ENCODE measurements at places on chromosomes 2 and 18. TPM values are rescaled to one million over a fixed set of nuclear protein-coding genes. Genes with fewer than 3 reads are reported as not detected.

DNA sequence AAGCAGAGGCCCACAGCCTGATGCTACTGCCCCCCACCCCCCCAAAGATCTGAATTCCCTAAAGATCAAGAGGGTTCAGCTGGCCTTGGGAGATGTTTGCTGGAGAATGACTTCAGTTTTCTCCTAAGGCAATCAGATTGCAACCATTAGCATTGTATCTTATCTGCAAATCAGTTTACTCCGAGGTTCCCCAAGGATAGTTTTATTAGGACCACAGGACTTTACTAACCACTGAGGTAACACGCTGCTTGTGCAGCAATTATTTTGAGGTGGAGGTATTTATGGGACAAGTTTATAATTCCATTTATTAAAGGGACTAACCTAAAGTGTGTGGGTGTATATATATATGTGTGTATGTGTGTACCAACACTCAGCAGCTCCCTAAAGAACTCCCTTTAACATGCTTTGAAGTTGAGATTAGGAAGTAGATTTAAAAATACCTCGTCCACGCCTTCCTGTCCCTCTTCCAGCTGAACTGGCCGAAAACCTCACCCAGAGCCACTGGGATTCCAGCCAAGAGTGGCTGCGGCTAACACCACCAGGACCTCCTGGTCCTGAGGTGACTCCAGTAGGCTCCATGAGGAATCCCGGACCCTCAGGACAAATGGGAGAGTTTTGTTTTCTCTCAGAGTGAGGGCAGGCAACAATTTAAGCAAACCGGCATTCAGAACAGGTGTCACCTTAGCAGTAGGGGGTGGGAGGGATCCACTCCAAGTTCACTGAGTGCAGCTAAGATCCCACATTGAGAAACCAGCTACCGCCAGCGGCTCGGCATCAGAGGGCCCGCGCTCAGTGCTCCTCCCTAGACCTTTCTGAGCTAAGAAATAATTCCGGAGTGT is 3.0 kb upstream of the DLX1 start:
- DNase-seq = no peak

PRKAG3 gene
- polyA plus RNA-seq = 44.4 TPM

PDE1A gene
- polyA plus RNA-seq = 6.4 TPM

DNA sequence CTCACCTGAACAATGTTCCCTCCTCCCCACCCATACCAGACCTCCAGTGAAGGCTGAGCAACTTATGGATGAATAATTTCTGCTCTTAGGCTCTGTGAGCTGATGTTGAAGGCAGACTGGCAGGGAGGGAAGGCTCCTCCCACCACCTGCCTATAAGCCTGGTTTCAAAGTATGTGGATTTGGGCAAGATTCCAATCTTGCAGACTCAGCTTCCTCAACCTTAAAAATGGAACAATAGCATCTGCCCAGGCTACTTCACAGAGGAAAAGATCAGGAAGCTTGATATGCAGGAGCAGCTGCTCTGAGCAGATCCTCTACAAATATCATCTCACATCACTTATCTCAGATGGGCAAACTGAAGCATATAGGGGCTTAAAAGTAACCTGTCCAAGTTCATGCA is 112.2 kb downstream of the ZFP36L2 start:
- no peak for DNase-seq

DNA sequence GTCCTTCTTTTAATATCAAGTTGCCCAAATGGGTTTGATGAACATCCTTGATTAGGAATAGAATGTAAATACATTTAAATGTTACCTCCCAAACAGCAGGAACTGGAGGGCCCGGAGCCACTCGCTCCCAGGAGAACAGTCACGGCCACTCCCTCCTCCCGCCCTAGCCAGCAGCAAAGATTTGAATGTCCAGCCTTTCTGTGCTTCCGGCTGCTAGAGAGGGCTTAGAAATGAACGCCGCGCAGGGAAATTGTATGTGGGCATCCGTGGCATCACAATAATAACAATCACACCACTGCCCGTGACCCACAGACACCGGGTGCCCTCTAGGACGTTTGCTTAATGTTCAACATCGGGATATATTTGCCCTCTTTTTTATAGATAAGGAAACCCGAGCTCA is 164.9 kb upstream of the SALL3 start:
- no peak for DNase-seq

DNA sequence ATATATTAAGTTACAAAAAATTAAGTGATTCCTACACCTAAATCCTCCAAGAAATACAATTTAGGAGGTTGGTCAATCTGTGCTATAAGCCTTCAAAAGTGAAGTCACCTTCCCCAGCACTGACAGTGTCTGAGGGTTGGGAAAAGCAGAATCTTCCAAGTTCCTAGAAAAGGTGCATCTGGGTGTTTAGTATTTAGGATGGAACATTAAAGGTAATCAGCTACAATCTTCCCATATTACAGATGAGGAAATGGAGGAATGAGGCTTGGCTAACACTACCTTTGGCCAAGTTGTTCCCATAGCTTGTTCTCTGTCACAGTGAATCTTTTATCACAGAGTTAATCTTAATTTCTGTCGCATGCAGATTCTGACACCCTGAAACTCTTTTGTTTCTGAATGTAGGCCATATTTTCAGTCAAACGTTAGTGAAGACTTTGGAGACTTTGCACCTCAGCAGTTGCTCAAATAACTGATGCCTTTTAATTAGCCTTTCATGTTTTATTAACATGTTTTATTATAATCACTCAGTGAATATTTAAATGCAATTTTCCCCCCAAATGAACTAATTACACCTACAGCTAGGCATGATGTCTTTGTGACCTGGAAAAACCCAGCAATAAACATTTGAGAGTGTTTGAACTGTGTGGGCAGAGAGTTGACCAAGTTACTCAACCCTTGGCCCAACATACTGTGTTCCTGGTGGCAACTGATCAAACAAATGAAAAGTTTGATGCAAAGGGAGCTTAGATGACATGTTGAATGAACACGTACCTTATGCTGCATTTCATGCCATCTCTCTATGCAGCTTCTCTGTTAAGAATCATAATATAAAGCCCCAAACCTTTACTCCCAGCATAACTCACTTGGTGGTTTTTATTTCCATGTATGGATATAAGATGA is 17.6 kb downstream of the FN1 start:
- no peak for DNase-seq

COL4A3 gene
- polyA plus RNA-seq = 0.03 TPM

DNA sequence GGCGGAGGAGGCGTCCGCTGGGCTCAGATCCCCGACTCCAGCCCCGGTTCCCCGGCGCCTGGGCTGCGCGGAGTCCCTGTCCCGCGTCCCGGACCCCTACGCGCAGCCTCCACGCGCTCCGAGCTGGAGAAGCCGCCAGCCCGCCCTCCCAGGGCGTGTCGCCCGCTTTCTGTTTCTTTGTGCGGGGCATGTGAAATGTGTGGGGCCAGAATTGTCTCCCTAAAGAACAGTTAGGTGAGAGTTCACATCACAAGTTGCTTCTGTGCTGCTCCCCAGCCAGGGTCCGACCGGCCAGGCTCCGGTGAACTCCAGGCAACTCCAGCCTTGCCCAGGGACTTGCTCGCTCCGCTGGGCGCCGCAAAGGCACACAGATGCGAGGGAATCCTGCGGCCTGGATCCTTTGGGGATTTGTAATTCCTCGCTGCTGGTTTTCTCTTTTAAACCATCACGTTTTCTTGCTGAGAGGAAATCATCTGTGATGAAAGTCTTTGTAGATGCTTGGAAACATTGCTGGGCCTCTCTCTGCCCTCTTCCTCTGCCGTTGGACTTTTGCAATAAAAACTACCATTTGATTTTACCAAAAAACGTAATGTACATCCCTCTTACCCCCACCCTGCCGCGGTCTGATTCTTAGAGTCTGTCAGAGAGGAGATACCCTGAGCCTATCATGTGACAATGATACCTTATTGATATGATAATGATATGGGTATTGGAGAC is 631 bp downstream of the GYPC start:
- DNase-seq = peak; percentile 69

NPPC gene
- 3.5 TPM for polyA plus RNA-seq

FAM161A gene
- 14.3 TPM for polyA plus RNA-seq

GRCh38 chr2:105712166-105712915 is 32.4 kb upstream of the NCK2 start:
- no peak for DNase-seq

- DNase-seq = peak; percentile 9
Observed at GRCh38 chr18:1585881-1586488, 681.3 kb downstream of the ADCYAP1 start.

DNA sequence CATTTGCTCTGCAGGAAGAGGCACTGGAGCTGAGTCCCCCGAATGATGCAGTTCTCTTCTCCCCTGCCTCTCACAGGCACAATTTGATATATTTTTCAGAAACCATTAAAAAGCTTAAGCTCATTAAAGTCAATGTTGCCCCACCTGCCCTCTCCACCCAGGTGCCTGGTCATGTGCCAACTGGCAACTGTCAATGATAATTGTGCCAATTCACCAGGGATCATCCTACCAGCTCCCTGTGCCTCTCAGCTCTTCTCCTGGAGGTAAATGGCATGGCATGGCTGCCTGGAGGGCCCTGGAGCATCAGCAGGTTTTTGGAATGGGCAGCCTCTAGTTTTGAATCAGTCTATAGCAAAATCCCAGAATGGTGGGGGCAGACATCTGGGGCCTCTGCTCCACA is 279.6 kb upstream of the ID2 start:
- DNase-seq = no peak

DNA sequence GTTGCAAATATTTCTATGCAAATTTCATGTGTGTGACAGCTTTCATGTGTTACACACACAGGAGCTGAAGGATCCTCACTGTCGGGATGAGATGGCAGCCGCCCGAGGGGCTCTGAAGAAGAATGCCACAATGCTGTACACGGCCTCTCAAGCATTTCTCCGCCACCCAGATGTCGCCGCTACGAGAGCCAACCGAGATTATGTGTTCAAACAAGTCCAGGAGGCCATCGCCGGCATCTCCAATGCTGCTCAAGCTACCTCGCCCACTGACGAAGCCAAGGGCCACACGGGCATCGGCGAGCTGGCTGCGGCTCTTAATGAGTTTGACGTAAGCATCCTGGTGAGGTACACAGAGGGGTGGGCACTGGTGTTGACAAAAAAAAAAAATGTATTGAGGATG is 361.2 kb downstream of the CTNNA2 start:
- DNase-seq = no peak

DNA sequence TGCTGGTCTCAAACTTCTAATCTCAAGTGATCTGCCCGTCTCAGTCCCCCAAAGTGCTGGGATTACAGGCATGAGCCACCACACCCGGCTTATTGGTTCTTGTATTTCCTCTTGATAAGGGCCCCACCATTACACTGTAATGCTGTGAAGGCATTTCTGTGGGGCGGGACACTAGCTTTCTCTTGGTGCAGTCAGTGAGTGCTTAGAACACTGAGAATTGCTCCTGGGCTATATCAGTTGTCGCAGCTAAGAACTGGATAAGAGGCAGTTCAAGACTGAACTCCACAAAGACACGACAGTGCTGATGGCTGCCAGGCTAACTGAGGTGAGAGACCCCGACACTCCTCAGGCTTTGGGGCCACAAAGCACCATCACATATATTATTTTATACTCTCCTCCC is 2.1 kb downstream of the KHK start:
- no peak for DNase-seq

GRCh38 chr2:240764605-240765004 is 55.4 kb downstream of the KIF1A start:
- DNase-seq = no peak

- no peak for DNase-seq
Observed at GRCh38 chr2:219106251-219106650, 45.5 kb upstream of the IHH start.

GRCh38 chr2:79702905-79703304 is 190.1 kb downstream of the CTNNA2 start:
- no peak for DNase-seq

HTR2B gene
- 0.35 TPM for polyA plus RNA-seq

DNA sequence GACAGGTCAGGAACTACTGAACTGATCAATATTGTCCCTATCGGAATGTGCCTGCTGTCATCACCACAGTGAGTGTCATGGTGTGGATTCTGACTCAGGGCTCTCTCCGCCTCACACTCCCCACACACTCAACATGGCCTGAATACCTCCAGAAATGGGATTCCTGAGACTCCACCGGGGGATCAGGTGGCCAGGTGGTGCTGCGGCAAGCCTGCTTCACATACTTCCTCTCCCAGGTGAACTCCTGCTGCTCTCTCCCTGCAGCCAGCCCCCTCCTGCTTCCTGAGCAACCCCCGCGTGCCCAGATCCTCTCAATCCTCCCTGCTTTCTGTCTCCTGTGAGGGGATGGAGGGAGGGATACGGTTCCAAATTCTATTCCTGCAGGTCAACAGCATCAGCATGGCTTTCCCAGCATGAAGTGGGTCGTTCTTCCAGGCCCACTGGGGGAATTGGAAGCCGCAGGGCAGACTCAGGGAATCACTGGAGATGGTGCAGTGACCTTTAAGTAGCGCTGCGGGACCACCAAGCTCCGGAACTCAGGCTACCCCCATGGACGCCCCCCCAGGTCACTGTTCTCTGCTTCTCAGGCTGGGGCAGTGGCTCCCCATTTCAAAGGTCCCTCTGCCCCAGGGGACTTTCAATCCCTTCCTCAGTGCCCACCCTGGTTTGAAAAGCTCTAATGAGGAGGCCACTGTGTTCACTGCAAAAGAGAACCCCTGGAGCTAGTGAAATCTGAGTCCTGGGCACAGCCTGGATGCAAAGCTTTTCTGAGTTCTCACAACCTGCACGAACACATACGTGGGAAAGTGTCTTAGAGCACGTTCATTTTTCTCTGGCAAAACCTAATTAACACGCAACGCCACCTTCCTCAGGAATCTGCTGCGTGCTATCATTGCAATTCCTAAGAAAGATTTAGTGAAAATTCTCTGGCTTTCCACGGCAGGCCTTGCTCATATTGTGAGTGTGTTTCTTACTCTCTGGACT is 168.4 kb downstream of the ZFP36L2 start:
- DNase-seq = no peak

GRCh38 chr2:16640867-16641266 is 24.8 kb downstream of the CYRIA start:
- no peak for DNase-seq

MTLN gene
- polyA plus RNA-seq = 55.0 TPM

DNA sequence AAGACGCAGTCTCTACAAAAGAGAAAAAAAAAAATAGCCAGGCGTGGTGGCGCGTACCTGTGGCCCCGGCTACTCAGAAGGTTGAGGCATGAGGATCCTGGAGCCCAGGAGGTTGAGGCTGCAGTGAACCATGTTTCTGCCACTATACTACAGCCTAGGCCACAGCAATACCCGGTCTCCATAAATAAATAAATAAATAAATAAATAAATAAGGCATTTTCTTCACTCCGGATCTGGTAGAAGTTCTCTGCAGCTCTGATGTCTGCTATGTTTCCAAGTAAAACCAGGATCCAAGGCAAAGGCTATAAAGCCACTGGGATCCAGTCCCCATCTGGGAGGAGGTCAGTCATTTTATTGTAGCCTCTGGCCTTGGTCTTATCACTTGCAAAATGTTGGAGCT is 15.5 kb downstream of the NFE2L2 start:
- no peak for DNase-seq

GRCh38 chr2:71451705-71452104 is 1.7 kb upstream of the DYSF start:
- DNase-seq = no peak

- DNase-seq = no peak
Observed at GRCh38 chr18:7940971-7941370, 373.9 kb downstream of the PTPRM start.

DNA sequence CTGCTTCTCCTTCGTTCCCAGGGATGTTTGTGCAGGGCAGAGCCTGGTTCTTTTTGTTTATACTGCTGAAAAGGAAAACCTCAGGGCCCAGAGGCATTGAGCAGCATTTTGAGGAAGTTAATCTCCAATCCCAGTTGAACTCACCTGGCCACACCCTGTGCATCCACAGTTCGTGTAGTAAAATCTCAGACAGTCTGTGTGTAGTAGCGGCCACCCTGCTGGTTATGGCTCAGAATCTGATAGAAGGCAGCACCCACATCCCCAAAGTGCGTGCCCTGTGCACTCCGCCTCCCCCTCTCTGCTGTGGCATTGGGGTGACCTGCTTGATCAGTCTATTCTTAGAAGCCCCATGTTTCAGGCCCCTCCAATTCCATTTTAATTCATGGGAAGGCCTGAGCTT is 10.9 kb downstream of the TRIB2 start:
- no peak for DNase-seq

All from hindlimb muscle (tissue), 1 donor.